ENCODE measurements at places on chromosomes 12 and 14.

- DNase-seq = peak; percentile 1
These were observed 1.2 kb downstream of the KCNK10 start for GRCh38 chr14:88321692-88322503.

- no peak for DNase-seq
These were observed 6.1 kb downstream of the NT5DC3 start for GRCh38 chr12:103834942-103835341.

DNA sequence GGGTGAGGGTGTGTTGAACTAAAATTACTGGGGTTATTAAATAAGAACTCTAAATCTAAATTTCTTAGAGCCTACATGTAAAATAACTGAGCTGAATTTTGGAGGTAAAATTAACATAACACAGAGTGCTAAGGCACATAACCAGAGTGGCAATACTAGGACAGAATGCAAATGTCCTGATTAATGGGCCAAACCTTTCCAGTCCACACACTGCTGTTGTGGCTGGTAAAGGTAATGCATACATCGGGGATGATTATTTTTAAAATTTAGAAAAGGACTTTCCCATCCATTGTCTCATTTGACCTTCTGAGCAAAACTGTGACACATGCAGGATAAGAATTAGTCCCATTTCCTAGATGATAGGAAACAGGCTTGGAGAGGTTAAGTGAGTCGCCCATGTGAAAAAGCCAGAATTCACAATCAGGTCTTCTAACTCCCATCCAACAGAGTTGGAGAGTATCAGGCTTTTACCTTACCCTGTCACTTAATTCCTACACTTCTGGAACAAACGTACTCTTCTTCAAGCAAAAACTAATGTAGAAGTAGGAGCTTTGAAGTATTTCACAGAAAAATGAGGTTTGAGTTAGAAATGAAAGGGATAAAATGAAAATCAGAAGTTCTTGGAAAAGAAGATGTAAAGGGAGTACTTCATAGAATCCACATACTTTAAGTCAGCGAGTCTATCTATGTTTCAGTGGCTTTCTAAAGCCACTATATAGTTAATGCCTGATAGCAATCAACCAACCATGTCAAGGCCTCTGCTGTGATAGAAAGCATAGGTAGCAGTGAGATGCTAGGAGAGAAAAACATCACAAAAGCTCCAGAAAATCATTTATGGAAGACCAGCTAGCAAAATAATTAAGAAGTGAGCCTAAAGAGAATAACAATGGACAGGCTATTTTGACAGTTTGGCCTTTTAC, 334.9 kb upstream of the DIO2 start:
- DNase-seq = no peak

DNA sequence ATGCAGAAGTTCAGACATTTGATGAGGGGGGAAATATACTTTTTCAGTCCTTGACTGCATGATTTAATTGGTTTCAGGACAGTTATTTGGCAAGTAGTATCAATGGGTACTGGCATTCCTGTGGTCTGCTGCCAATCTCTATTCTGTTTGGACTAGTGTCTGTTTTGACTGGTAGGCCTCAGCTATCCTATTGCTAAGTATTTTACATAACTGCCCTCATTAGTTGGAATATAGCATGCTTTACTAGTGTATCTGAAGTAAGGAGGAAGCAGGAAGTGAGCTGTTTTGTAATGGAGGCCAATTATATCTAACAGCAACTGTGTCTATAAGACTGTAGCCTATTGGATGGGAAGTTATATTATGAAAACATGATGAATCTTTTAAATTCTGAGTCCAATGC, 104.3 kb downstream of the FLRT2 start:
- DNase-seq = no peak

GRCh38 chr14:36217027-36217426, 40.5 kb upstream of the PTCSC3 start:
- no peak for DNase-seq

Measured in KBM-7 (cell line).